ENCODE measurements at places on chromosomes 6 and 20. TPM values are rescaled to one million over a fixed set of nuclear protein-coding genes. Genes with fewer than 3 reads are reported as not detected.

Gene BLOC1S5
- 14.9 TPM for polyA plus RNA-seq

Gene ANGPT4
- 0.15 TPM for polyA plus RNA-seq

GRCh38 chr6:37653933-37654565 is 43.6 kb downstream of the MDGA1 start:
- no peak for DNase-seq

DNA sequence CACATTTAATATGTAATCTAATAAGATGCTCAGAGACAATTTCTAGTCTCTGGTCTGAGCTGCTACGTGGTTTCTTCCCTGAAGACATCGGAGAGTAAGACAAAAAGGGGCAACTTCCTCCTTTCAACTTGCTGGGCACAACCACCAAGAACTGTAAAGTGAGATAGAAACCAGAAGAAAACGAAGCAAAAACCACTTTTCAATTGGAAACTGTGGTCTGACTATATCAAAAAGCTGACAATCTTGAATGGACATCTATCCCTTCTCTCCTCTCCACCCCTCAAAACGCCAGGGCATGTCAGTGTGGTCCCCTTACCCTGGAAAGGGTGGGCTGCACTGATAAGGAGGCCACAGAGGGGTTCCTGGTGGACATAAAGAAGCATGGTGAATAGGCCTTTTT is 269.1 kb downstream of the CD83 start:
- no peak for DNase-seq

Gene DST
- 47.3 TPM for polyA plus RNA-seq

Gene ZHX3
- 10.3 TPM for polyA plus RNA-seq

- DNase-seq = no peak
Measured at GRCh38 chr20:44021900-44022299, 107.2 kb downstream of the TOX2 start.

Gene MYT1
- polyA plus RNA-seq = 0.50 TPM

DNA sequence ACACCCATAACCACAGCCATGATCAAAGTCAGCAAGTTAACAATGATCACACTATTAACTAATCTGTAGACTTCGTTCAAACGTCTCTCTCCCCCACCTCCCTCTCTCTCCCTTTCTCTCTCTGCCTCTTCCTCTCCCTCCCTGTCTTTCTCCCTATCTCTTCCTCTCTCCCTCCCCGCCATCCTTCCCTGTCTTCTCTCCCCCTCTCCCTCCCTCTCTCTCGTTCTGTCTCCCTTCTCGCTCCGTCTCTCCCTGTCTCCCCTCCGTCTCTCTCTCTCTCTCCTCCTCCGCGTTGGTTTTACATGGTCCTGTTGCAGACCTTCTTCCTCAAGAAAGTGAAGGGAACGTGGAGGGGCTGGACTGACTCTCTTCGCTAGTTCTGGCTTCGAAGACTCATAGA is 308.9 kb upstream of the FOXQ1 start:
- no peak for DNase-seq

- no peak for DNase-seq
Measured at GRCh38 chr6:28139860-28140543, 1.7 kb upstream of the ZKSCAN8 start.

Gene EPPIN
- polyA plus RNA-seq = not detected

DNA sequence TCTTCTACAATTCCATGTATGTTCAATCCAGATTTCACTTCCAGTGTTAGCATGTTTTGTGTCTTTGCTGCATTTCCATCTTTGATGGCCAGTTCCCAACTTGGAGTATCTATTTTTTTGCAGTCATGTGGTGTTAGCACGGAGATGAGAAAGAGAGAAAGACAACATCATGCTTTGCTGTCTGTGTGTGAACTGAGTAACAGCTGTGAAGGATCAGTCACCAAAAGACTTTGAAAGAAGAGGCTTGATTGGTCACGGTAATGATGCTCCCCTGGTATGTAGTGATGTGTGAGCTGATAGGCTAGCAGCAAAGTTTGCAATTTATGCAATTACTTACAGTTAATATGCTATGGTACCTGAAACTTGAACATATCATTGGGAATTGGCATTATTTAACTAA is 731.3 kb upstream of the NRSN1 start:
- DNase-seq = no peak
